ENCODE measurements at places on chromosomes 6 and 20.

DNA sequence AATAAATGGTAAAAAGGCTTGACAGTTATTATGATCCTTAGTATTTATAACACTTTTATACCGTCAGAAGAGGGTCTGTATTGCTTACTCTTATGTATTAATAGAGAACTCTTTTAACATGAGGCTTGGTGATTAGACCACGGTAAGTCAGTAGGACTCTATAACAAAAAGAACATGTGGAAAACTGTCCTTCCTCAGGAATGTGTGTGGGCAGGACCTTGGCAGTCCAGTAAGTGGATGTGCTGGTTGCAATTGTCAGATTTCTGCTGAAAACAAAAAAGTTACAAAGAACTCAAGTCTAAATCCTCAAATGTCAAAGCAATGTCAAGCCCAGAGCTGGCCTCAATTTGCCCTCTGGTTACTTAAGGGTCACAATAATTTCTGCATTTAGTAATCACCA lies 81.1 kb downstream of the PLCG1 start:
- DNase-seq, result no peak

GRCh38 chr6:129253727-129254126 lies 370.8 kb downstream of the LAMA2 start:
- no peak for DNase-seq

DNA sequence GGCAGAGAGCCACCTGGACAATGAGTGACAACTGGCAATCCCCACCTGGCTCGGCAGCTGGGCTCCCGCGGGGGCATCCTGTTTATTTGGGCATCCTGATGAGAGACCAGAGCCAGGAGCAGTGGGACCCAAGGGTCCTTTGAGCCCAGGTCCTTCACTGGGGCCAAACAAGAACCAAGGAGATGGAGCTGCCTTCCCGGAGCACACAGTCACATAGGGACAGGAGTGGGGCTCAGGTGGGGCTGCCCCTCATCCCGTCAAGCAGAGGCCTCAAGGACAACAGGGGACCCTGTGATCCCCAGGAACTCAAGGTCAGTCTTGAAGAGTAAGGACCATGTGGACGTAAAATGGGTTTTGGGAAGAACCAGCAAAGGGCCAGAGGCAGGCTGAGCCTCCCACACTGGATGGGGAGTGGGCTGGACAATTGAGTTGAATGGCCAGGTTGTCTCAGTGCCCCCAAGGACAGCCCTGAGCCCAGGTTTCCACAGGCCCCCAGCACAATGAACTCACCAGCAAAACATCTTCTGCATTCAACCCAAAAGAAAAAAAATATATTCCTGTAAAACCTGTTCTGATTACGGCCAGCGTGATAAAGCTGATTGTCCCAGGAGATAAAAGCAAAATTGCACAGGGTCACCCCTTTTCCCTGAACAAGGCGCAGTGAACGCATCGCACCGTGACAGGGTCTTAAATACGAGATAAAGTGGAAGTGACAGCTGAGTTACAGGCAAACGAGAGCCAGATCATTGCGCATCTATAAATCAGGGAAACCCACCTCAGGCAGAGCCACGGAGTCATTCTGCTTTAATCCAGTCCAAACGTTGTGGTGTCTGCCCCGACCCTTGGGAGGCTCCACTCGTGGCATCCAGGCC lies 86.2 kb downstream of the ANKRD60 start:
- DNase-seq, result no peak

DNA sequence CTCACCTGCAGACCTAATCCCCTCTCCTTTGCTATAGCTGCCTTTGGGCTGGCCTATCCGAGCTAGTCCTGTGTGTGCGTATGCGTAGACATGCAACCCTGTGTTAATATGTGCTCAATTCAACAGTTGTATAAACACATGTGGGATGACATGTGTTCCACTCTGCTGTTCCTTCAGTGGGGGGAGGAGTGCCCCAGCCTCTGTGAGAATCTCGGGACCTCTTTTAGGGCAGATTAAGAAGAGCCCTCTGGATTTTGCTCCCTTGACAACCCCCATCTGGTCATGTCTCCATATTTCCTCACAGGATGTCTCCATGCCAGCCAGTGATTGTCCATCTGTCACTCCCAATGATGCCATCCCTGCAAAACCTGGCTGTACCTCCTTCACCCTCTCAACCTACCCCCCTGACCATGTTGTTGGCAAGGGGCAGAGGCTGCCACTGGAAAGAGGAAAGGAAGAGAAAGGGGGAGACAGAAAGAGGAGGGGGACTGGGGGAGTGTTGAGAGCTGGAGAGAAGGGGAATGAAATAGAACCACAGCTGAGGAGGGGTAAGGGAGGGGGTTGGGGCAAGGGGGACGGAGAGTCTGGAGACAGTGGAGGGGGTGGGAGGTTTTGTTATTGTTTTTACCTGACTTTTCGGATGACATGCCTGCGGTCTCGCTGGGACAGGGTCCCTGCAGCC lies 417 bp downstream of the PRRT1 start:
- no peak for DNase-seq

- DNase-seq, result no peak
These were observed 190.4 kb downstream of the OGFRL1 start for GRCh38 chr6:71478834-71479541.

DNA sequence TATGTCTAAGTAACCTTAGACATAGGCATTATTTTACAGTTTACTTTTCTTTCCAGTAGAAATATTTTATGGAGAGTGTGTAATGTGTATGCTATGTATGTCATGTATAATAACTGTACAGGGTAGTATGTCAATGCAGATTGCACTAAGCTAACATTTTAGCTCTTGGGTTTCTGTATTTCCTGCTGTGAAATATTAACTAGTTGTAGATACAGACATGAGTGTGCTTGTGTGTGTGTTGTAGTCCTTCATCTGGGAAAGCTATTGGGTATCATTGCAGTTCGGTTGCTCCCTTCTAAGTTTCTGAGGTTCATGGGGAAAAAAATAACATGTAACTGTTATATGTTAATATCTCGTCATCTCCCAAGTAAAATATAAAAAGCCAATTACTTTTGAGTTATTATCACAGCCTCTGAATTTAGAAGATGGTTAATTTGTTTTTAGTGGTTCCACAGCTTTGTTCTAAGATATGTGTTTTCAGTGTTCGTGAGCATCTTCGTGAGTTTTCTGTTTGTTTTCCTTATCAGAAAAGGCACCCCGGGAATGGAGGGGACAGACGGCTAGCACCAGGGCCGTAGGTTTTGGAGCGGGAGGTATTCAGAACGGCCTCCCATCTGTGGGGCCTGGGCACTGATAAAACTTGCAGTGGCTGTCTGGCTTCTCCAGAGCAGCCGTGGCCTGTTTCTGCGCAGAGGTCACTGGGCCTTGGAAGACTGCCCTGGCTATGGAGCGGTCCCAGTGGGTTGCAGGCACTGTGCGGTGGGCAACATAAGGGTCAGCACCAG lies 215.0 kb downstream of the ARID1B start:
- peak; percentile 22 for DNase-seq

DNA sequence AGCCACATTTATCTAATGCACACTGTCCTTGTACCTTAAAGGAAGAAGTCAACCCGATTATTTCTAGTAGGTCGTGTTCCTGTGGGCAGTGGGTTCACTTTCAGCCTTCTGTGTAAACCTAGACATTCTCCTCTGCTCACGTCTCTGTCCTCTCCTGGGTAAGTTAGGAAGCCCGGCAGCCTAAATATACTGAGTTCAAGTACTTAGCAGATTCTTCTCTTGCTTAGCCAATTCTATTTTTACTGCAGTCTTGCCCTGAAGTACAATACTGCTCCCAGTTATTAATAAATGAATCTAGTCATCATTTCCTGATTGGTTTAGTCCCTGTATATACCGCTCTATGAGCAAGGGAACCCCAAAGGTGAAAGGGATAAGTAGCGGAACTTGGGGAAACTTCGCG lies 14.6 kb upstream of the GPR63 start:
- DNase-seq, result no peak

- no peak for DNase-seq
These were observed 66.0 kb downstream of the KIZ start for GRCh38 chr20:21191839-21192238.

DNA sequence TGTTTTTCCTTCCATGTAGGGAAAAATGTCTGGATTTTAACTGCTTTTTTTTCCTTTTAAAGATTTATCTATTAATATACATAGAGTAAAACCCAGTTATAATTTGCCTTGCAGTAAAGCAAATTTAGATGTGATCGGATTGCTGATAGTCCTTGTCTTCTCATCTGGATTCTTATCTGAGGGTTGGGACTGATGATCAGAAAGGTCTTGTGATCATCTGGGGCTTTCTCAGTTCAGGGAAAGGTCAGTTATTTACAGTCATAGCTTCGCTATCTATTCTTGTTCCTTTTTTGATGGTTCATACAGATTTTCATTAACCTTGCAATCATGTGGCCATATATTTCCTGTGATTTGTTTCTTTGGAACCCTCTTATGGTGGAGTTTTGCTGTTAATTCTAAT lies 63.8 kb upstream of the CLDN20 start:
- DNase-seq, result no peak

DNA sequence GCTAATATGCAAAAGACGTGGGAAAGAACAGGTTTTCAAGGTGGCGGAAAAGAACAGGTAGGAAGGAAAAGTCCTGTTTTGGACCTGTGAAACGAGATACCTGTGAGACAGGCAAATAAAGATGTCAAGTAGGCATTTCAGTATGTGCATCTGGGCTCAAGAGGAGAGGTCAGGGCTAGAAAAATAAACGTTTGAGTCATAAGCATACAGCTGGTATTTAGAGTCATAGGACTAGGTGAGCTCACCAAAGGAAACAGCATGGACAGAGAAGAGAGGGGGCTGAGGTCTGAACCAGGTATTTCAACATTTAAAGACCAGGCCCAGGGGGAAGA lies 14.9 kb downstream of the MTFR2 start:
- no peak for DNase-seq

GRCh38 chr6:41277605-41278004 lies 8.9 kb downstream of the TREM1 start:
- DNase-seq, result no peak

- DNase-seq, result peak; percentile 45
These were observed 83.8 kb downstream of the GCLC start for GRCh38 chr6:53461041-53461656.

GRCh38 chr20:2713285-2713684 lies 20.7 kb downstream of the EBF4 start:
- DNase-seq, result peak; percentile 17

GRCh38 chr6:94071835-94072234 lies 652.5 kb upstream of the EPHA7 start:
- DNase-seq, result peak; percentile 24

GRCh38 chr20:57040466-57040865 lies 226.0 kb downstream of the BMP7 start:
- no peak for DNase-seq

DNA sequence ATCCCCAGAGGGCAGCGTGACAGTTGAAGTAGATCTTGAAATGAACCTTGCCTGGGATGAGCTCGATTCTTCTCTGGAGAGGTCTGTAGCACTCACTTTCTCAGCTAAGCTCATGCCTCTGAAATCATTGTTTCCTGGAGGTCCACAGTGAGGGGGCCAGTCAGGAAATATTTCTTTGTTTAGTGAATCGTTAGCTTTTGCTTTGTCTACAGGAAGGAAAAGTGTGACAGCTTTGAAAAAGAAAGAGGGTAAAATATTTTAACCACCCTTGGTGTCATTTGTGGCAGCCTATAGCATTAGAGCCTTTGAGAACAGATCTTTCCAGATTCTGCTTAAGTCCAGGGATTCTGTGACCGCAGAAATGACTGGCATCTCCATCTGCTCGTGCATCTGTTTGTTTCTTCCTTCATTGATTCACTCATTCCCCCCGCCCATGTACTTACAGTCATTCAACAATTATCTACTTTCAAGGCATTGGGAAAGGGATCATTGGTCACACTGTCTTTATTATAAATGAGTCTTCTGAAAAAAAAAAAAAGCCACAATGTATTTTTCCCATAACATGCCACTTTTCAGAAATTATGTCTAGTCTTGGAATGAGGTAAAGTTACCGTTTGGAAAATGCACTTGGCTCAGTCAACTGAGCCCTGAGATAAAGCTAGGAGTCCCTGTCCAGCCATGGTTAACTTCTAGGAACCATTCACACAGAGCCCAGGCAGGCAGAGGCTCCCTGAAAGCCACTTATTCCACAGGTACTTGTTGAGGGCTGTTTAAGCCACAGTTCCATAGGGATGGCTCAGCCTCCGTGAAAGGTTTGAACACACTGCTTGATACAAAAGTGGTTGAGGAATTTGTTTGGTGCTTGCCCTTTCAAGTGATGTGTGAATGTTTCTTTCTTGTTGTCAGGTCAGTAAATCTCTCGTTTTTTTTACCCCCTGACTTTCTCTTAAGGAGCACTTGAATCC lies 86.0 kb downstream of the TIAM2 start:
- no peak for DNase-seq

GRCh38 chr6:121593011-121593641 lies 157.7 kb downstream of the GJA1 start:
- DNase-seq, result peak; percentile 20

Measured in NCI-H146 (cell line).